Activated CD4-positive, alpha-beta T cell treated with anti-CD3 and anti-CD28 coated beads, Interleukin-2, amount 50 U/mL, for 4 hours (primary cell): ENCODE measurements at places on chromosomes 5 and 9.

GRCh38 chr9:135281791-135282737 is 194.6 kb downstream of the OLFM1 start:
- no peak for DNase-seq

DNA sequence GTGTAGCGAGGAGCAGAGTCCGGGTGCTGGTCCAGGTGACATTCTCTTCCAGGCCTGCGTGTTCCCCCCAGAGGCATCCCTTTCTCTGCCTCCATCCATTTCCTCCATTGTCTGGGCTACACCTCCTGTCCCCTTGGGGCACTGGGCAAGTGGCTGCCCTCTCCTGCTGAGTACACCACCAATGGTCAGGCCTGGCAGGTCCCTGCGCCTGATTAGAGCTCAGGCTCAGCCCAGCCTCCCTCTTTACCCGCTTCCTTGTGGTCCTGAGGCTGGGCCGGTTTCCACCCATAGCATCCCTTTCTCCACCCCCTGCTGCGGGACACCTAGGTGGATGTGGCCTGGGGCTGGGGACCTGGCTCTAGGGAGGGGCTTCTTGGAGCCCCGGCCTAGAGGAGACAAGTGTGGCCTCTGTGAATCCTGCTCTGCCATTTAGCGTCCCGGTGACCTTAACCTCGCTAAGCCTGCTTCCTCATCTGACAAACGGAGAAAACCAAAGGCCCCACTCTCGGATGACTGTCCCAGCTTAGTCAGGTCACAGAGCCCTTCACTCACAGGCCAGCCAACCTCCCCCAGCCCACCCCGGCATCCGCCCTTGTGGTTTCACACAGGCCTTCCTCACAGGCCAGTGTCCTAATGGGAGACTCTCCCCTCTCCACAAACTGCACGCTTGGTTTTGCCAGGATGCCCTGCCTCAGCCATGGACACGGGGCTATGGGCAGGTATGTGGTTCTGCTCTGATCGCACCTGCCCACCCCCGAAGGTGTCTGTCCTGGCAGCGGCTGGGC is 12.9 kb downstream of the DOLPP1 start:
- DNase-seq: no peak

- DNase-seq: no peak
These were observed 47.0 kb downstream of the AMBP start for GRCh38 chr9:114031037-114031630.

DNA sequence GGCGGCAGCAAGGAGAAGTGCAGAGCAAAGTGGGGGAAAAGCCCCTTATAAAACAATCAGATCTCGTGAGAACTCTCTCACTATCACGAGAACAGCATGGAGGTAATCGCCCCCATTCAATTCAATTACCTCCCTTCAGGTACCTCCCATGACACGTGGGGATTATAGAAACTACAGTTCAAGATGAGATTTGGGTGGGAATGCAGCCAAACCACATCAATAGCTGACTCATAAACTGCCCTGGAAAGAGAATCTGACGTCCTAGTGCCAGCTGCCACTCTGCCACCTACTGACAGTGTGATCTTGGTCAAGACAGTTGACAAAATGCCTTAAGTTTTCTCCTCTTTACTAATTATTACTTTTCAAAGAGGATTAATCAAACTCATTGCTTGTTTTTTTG is 128.3 kb downstream of the GPBP1 start:
- DNase-seq: peak; percentile 33

GRCh38 chr5:139251695-139252288 is 41.7 kb upstream of the MATR3 start:
- DNase-seq: no peak
